ENCODE measurements at places on chromosomes 4 and X.
A peak's percentile ranks its signal among the peaks of the same experiment; 100 is the strongest.

DNA sequence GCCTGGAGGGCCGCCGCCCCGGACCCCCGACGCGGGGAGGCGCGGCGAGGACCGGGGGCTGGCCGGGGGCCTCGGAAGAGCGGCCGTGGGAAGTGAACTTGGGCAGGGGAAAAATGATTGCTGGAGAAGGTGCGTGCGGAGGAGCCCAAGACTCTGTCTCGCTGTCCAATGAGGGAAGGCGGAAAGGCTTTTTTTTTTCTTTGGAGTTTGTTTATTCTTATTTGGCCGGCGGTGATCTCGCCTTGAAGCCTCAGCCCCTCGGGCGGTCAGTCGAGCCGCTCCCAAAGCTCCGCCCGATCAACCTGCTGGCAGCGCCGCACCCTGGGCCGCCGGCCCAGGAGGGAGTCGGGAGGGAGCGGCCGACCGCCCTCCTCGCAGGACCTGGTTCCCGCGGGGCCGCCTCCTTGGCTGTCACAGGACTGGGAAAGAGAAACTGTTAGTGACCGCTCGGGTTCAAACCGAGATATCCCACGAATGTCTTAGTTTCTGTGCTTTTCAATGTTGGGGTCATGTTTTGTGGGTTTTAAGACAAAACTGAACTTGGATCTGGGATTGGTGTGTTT lies 2.5 kb downstream of the CPEB2 start:
- DNase-seq, result peak; percentile 93

- no peak for DNase-seq
Observed at GRCh38 chr4:23085249-23085568, 392.5 kb downstream of the GBA3 start.

DNA sequence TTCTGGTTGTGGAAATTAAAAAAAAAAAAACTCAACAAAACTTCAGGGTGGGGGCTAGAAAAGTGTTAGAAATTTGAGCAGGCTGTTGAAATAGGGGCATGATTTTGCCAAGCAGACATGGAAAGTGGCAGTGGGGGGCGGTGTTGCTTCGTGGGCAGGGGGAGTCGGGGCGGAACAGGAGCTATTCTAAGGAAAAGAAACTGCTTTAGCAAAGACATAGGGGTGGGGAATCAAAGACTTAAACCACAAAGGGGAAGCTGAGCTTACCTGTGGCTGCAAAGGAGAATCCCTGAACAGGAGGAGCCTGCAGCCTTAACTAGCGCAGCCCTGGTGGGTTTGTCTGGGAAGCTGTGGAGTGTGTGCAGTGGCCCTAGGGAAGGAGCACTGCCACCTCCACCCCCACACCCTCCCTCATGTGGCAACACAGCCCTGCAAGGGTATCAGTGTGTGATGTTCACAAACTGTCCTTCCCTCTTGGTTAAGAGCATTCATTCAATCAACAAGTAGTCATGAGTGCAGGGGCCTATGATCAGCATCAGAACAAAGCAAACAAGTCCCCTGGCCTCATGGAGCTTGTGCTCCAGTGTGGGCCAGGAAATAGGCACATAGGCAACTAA lies 20.5 kb downstream of the SEL1L3 start:
- no peak for DNase-seq

DNA sequence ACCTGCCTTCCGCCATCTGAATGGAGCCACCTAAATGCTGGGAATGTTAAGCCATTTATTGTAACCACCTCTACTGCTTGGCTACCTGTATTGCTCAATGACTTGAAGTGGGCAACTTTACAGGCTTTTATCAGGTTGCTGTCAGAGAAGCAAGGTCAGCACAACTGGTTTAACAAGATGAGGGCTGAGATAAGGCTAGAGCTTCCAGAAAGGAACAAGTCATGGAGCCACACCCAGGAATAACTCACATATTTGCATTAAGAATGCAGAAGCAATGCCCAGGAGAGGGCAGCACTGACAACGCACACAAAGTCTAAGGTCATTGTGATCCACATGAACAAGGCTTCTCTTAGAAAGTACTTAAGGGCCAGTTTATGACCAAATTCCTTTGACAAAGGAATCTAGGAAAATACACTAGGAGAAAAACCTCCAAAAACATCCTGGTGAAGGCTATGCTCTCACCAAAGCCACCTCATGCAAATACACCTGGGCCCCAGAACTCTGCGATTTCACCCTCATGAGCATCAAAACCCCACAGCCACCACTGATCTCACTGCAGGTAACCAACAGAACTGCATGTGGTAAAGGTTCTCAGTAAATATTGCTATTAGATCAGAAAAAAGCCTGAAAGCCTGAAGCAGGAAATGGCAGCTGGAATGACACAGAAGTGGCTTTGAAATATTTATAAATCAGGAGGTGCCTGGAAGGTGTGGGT lies 15.0 kb upstream of the STS start:
- DNase-seq, result no peak

DNA sequence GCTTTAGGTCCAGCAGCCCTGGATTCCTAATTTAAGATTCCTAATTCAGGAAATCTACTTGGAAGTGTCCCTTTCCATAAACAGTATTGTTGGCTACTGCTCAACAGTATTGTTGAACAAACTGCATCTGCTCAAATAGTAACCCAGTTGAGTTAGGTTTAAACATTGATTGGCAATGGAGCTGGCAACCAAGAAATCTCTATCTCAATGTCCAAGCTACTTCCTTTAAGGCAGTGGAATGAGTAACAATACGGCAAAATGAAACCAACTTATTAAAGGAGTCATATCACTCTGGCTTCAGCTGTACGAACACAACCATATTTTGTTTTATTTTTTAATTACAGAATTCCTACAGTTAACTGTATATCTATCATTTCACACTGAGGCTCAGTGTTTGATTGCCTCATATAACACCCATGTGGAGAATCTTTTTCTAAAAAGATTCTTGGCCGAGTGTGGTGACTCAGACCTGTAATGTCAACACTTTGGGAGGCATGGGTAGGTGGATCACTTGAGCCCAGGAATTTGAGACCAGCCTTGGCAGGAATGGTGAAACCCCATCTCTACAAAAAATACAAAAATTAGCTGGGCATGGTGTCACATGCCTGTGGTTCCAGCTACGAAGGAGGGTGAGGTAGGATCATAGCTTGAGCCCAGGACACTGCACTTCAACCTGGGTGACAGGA lies 71.7 kb upstream of the IL13RA1 start:
- DNase-seq, result no peak

GRCh38 chr4:3874525-3875110 lies 108.4 kb downstream of the ADRA2C start:
- no peak for DNase-seq

- no peak for DNase-seq
Observed at GRCh38 chr4:136281307-136281706, 1251.0 kb downstream of the PCDH18 start.
